Upper lobe of left lung (tissue), 6 donors: ENCODE measurements at places on chromosomes 7 and 10. TPM values are rescaled to one million over a fixed set of nuclear protein-coding genes. Genes with fewer than 3 reads are reported as not detected.

Gene SFMBT2
- 14.6 TPM for total RNA-seq

- no peak for DNase-seq
These were observed 280.5 kb downstream of the KIF20B start for GRCh38 chr10:89981891-89982290.

Gene GRID2IP
- total RNA-seq: 0.63 TPM

Gene IDI1
- total RNA-seq: 35.6 TPM

- no peak for DNase-seq
These were observed 197.3 kb downstream of the PRPF18 start for GRCh38 chr10:13784067-13784466.

- DNase-seq: no peak
These were observed 285.6 kb upstream of the POM121L12 start for GRCh38 chr7:52749880-52750279.

GRCh38 chr7:111918461-111918860, 287.7 kb downstream of the DOCK4 start:
- no peak for DNase-seq

DNA sequence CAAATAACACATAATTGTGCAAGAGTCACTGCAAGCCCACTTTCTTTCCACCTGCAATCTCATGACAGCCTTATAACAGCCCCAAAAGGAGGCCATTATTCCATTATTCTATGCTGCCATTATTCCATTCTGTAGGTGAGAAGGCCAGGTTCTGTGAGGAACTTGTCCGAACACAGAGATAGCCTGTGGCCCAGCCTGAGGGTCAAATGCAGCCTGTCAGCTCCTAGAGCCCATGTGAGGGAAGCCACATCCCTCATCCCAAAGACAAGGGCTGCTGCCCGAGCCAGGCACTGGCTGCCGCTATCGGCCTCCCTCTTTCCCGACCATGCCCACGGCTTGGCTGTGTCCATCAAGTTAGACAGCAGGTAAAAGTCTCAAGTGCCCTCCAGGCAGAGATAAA, 24.1 kb upstream of the C10orf71 start:
- DNase-seq: no peak

Gene AEBP1
- 93.2 TPM for total RNA-seq

GRCh38 chr7:152937282-152937681, 177.7 kb downstream of the ACTR3B start:
- DNase-seq: no peak

- no peak for DNase-seq
These were observed 13.4 kb upstream of the SLIT1 start for GRCh38 chr10:97199152-97199551.

- no peak for DNase-seq
These were observed 55.3 kb downstream of the STK32C start for GRCh38 chr10:132252412-132252811.

Gene ITIH5
- total RNA-seq: 10.5 TPM

GRCh38 chr7:135578569-135578968, 20.9 kb downstream of the NUP205 start:
- no peak for DNase-seq

DNA sequence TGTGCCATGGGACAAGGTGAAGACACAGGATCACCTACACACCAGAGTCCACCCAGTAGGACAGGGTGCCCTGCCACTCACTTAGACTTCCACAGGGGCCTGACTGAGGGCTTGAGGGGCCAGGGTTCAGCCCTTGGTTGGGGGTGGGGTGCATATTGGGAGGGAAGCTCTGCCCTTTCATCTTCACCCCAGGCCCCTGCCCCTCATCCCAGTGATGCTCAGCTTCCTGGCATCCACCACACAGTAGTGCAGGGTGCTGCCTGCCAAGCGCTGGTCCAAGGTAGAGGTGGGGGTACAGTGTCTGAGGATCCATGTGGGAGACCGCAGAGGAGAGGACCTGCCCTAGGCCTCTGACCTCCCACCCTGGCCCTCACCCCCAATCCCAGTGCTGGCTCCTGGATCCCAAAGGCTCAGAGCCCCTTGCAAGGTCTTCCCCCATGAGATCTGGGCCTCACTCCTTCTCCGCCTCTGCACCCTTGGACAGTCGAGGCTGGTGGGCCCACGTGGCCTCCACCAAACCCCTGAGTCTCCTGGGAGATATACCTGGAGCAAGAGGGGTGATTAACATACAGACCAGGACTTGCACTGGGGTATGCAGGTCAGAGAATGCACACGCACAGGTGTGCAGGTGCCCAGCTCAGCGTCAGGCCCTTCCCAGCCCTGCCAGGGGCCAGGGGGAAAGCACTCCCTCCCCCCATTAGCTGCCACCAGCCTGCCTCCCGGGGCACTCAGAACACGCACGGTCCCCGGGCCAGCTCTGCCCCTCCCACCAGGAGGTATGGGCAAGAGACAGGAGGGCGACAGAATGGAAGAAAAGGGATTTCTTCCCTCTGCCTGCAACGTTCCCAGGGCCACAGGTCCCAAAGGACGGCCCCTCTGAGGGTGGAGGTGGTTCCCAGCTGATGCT, 8.6 kb upstream of the IRF5 start:
- peak; percentile 15 for DNase-seq

DNA sequence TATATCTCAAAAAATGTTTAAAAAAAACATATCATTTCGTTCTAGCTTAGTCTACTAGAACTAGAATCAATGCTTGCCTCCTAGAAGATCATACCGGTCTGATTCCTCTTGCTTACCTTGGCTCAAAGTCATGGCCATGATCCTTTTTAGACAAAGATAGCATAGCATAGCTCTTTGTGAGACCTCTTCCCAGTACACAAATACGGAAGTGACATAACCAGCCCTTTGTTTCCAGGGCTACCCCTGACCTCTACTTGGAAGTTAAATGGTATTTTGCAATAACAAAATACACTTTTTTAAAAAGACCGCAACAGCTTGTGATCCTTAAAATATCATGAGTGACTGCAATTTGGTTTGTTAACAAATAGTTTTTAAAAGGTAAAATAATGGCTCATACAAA, 130.7 kb upstream of the NOBOX start:
- DNase-seq: no peak

DNA sequence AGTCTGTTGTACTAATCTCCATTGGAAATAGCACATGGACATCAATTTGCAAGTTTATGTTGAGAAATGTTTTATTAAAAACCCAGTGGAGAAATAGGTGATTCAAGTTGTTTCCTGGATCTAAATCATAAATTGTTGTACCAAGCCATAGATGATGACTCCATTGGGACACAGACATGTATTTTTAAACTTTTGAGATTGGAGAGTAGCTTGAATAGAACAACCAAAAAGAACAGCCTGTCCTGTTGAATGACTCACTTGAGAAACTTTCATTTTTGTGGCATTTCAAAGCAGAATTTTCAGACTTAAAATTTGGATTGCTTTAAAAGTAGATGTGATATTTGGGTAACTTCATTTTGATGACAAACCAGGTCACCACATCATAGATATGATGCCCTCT, 197.5 kb downstream of the GPAM start:
- DNase-seq: no peak

- no peak for DNase-seq
These were observed 219.3 kb downstream of the DNAJB6 start for GRCh38 chr7:157555944-157556641.

Gene ACTL6B
- not detected for total RNA-seq

GRCh38 chr10:61621605-61622051, 41.1 kb upstream of the CABCOCO1 start:
- no peak for DNase-seq

GRCh38 chr10:85578860-85579259, 787.7 kb downstream of the GRID1 start:
- DNase-seq: no peak

Gene ECHDC3
- 45.9 TPM for total RNA-seq

- no peak for DNase-seq
These were observed 76.2 kb downstream of the INPP5A start for GRCh38 chr10:132613566-132614348.

- DNase-seq: peak; percentile 74
These were observed 47.1 kb downstream of the SYPL1 start for GRCh38 chr7:106064771-106065574.

- no peak for DNase-seq
These were observed 714.8 kb downstream of the CCSER2 start for GRCh38 chr10:85043207-85043606.

DNA sequence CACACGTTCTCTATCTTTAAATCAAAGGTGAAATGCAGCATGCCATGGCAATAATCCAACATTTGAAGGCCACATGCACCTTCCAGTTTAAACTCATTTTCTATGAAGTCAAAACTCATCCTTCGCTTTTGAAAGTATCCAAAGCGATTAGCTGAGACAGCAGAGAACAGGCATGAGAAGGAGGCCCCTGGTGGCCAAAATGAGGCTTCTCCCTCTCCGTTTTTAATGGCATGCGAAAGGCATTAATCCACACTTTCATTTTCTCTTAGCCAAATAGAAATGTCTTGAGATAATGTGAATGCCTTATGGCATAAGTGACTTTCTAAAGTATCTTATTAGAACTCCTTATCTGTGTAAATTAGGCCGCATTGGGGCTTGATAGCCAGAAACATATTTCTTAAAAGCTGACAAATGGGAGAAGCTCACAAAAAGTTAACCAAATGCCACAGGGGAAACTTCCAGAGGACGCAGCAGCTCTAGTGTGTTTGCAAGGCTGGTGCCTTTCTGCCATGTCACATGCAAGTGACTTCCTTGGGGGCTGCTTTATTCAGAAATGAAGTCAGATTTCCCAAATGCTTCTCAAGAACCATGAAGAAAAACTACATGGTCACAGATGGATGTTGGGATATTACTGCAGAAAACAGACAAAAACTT, 1189.6 kb downstream of the SORCS1 start:
- DNase-seq: no peak

Gene ATG9B
- total RNA-seq: 1.1 TPM

DNA sequence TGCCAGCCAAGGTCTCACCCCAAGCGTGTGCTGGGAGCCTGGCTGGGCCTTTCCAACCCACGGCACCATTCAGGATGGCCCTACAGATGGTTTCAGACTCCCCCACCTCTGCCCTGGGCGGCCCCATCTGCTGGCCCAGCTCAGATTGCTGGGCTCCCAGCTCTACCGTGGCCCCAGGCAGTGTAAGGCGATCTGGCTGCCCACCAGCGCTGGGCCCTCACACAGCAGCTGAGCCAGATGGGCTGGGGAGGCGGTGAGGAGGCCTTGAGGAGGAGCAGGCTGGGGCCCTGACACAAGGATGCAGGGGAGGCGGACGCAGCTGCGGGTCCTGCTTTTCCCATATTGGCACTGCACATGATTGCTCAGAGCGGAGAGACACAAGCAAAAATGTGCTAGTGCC, 162.8 kb downstream of the NRF1 start:
- DNase-seq: no peak

GRCh38 chr10:33211106-33211878, 123.2 kb downstream of the NRP1 start:
- peak; percentile 25 for DNase-seq

DNA sequence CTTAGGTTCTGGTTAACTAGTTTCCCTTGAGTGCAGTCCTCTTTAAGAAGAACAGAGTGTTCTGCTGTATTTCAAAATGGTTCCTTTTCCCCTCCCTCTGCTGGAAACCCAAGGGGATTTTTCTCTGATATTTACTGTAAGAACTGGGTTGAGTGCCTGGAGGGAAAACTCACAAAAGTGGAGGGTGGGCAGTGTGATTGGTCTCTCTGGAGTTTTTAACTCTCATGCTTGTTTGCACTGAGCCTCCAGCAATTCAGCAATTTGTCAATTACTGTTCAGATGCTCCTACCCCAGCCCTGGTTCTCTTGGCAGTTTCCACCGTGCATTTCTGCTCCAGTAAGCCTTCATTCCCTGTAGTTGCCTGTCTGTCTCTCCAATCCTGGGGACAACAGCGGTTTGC, 273.4 kb upstream of the SORCS1 start:
- no peak for DNase-seq

GRCh38 chr7:2610898-2611297, 20.9 kb upstream of the TTYH3 start:
- DNase-seq: peak; percentile 53

- DNase-seq: peak; percentile 15
These were observed 62.7 kb downstream of the ADCYAP1R1 start for GRCh38 chr7:31114593-31115343.

- DNase-seq: no peak
These were observed 90.6 kb downstream of the CYP51A1 start for GRCh38 chr7:92043637-92044036.

DNA sequence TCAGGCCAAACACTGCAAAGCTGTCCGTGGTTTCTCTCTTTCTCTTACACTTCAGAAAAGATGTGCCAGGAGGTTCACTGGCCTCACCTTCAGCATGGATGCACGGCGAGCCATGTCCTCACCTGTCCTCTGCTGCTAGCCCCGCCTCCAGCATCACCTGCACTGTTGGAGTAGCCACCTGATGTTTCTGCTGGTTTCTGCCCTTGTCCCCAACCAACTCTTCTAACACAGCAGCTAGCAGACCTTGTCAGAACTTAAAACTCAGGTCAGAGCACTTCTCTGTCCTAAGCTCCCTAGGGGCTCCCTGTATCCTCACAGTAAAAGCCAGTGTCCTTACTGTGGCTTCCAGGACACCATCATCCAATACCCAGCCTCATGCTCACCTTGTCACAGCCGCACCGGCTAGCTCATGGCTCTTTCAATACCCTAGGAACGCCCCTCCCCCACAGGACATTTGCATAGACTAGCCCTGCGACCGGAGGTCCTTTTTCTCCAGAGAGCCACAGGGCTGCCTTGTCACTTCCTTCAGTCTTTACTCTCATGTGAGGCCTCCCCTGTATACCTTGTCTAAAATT, 15.2 kb downstream of the PALD1 start:
- no peak for DNase-seq

DNA sequence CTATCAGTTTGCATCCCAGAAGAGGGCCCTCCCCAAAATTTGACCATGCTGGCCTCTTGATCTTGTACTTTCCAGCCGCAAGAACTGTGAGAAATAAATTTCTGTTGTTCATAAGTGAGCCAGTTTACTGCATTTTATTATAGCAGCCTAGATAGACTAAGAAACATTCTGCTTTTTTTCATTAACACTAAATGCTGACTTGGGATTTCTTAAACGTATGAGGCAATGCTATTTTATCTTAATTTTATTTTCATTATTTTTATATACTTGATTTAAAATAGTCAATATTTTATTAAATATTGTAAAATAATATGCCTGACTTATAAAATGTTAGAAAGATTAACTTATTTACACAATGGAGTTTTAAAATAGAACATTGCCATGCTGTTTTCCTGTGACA, 341.8 kb upstream of the CNTNAP2 start:
- no peak for DNase-seq

DNA sequence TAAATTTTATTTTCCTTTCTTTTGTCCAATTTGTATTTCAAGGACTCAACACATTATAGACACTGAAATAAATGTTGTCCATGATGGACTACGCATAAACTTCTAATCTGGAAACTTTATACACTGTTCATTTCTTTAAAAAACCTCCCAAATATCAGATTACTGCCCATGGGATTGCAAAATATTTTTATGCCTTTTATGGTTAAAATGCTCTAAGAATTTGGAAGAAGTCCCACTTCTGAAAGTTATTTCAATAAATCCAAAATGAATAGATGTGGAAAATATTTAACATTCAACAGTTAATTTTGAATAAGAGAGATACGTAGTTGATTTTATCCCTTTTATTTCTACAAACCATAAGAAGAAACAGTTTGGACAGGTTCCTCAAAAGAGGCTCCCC, 46.1 kb downstream of the CABCOCO1 start:
- DNase-seq: no peak

Gene PRF1
- 25.4 TPM for total RNA-seq

Gene FAM131B
- total RNA-seq: 0.61 TPM

- no peak for DNase-seq
These were observed 1.6 kb downstream of the HTR7 start for GRCh38 chr10:90856261-90856660.
